ENCODE measurements at places on chromosomes 2 and 18. TPM values are rescaled to one million over a fixed set of nuclear protein-coding genes. Genes with fewer than 3 reads are reported as not detected.

DNA sequence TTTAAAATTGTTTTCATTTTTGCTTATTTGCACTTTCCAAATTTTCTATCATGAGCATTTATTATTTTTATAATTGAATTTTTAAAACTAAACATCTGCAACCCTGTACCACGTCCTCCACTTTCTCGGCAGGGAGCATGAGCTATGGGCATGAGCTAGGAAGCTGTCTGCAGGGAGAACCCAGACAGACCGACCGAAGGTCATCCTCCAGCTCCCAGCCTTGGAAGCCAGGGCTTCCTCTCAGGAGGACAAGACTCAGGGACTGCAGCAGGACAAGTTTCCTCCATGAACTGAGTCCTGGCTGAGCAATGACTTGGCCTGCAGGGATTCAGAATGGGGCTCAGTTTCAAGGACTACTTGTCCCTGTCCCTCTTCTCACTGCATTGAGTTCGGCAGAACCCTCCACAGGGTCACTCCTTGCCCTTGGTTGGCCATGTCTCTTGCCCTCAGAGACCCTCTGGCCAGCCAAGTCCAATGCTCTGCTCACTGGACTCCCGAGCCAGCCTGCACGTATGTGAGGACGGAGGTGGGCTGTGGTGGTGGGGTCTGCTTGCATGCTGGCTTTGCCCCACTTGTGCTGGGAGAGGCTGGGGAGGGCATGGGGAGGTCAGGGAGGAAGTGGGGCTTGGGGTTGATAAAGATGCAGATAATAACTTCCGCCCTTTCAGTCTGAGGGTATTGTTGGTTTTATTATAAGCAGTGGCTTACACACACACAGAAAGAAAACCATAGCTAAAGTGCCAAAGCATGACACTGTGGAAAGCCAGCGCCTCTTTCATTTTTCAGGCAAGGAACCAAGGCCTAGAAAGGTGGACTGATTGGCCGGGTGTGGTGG lies 6.6 kb downstream of the NMUR1 start:
- no peak for DNase-seq
- H3K4me3 ChIP-seq: no peak overlapping the region
- no peak overlapping the region for H3K27ac ChIP-seq

DNA sequence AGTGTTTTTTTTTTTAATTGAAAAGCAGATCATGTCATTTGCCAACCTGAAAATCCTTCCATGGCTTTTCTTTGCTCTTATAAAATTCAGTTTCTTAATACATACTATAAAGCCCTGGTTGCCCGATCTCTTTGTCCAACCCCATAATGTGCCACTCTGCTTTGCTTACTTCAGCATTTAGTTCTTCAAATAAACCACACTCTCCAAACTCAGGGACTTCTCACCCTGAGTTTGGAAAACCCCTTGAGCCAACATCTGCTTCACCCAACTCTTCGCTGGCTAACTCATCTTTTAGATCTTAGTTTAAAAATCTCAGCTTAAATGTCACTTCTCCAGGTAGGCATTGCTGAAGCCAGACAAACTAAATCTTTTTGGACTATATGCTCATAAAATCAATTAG lies 1.3 kb upstream of the STAT1 start:
- no peak overlapping the region for H3K27ac ChIP-seq
- no peak overlapping the region for H3K4me3 ChIP-seq
- H3K27me3 ChIP-seq: no peaks in the 10 kb centered on the region
- H3K4me1 ChIP-seq: no peaks in the 10 kb centered on the region

The NIF3L1 gene
- total RNA-seq: 15.8 TPM

The LYG2 gene
- not detected for total RNA-seq

The GALNT13 gene
- total RNA-seq: 0.78 TPM

The STAT4 gene
- 7.7 TPM for total RNA-seq

GRCh38 chr2:215918901-215919599 lies 94.3 kb downstream of the MREG start:
- H3K4me3 ChIP-seq: no peak overlapping the region
- H3K36me3 ChIP-seq: no peaks in the 10 kb centered on the region
- H3K4me1 ChIP-seq: no peaks in the 10 kb centered on the region
- H3K27ac ChIP-seq: no peak overlapping the region

GRCh38 chr2:100741880-100742276 lies 78.1 kb upstream of the NPAS2 start:
- H3K4me1 ChIP-seq: peaks cover 3% of the 10 kb centered on the region
- no peak overlapping the region for H3K27ac ChIP-seq
- no peak overlapping the region for H3K4me3 ChIP-seq
- no peak for DNase-seq
- no peaks in the 10 kb centered on the region for H3K27me3 ChIP-seq

The FOXI3 gene
- not detected for total RNA-seq

GRCh38 chr2:27573452-27573851 lies 9.4 kb upstream of the ZNF512 start:
- H3K4me1 ChIP-seq: no peaks in the 10 kb centered on the region
- no peak overlapping the region for H3K27ac ChIP-seq
- no peaks in the 10 kb centered on the region for H3K27me3 ChIP-seq
- DNase-seq: no peak
- no peaks in the 10 kb centered on the region for H3K36me3 ChIP-seq

DNA sequence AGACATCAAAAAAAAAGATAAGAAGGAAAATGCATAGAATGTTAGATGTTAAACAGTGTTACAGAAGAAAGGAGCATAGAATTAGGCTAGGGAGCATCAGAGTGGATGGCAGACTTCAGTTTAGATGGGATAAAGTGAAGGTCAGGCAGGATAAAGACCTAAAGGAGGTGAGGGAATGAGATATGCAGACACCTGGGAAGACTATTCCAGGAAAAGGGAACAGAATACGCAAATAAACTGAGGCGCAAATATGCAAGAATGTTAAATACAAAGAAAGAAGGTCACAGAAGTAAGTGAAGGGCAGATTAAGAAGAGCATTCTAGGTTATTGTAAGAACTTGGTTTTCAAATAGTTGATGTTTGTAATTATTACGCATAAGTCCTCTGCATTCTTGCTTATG lies 116.3 kb upstream of the REG3A start:
- no peaks in the 10 kb centered on the region for H3K4me1 ChIP-seq
- H3K27me3 ChIP-seq: no peaks in the 10 kb centered on the region
- no peak for DNase-seq
- H3K4me3 ChIP-seq: no peak overlapping the region

The CYS1 gene
- total RNA-seq: 13.9 TPM

DNA sequence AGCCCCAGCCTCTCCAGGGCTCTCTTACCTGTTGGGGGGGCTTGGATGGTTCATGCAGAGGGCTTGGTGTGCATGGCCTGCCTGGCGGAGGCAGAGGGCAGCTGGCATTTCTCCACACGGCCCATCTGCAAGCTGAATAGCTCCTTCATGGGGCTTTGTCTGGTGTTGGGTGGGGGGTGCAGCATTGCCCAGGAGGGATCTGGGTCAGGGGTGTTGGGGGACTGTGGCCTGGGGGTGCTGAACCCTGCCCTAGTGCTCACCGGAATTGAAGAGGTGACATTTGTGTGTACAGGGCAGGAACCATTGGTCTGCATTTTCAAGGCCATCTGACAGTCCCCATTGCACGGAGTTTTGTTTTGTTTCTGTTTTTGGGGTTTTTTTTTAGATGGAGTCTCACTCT lies 58.8 kb upstream of the HAAO start:
- H3K27ac ChIP-seq: no peak overlapping the region
- no peaks in the 10 kb centered on the region for H3K36me3 ChIP-seq
- H3K27me3 ChIP-seq: no peaks in the 10 kb centered on the region
- H3K4me1 ChIP-seq: no peaks in the 10 kb centered on the region

DNA sequence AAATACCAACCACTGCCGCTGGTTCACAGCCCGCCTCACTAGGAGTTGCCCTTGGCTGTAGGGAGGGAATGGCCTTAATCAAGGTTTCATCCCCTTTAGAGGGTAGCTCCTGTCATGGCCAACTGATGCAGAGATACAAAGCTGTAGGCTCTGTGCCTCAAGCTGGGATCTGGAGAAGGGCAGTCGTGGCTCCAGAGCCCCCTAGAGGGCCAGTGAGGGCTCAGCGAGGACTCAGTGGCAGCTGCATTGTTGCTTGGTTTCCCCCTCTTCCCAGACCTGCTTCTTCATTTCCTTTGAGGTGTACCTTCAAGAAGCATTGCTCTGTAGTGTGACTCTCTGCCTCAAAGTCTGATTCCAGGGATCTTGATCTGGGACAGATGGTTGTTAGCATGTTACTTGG lies 302.1 kb downstream of the LPIN1 start:
- DNase-seq: no peak
- H3K27ac ChIP-seq: no peak overlapping the region
- no peak overlapping the region for H3K4me3 ChIP-seq
- H3K4me1 ChIP-seq: no peaks in the 10 kb centered on the region
- no peaks in the 10 kb centered on the region for H3K27me3 ChIP-seq
- no peaks in the 10 kb centered on the region for H3K36me3 ChIP-seq

GRCh38 chr18:46894124-46894523 lies 23.2 kb downstream of the PIAS2 start:
- DNase-seq: no peak
- no peaks in the 10 kb centered on the region for H3K27me3 ChIP-seq
- no peak overlapping the region for H3K27ac ChIP-seq
- H3K4me1 ChIP-seq: no peaks in the 10 kb centered on the region

The SCN7A gene
- total RNA-seq: 5.0 TPM

- no peak overlapping the region for H3K27ac ChIP-seq
- no peaks in the 10 kb centered on the region for H3K4me1 ChIP-seq
- H3K4me3 ChIP-seq: no peak overlapping the region
- no peaks in the 10 kb centered on the region for H3K27me3 ChIP-seq
Measured at GRCh38 chr2:221254299-221254698, 317.8 kb downstream of the EPHA4 start.

DNA sequence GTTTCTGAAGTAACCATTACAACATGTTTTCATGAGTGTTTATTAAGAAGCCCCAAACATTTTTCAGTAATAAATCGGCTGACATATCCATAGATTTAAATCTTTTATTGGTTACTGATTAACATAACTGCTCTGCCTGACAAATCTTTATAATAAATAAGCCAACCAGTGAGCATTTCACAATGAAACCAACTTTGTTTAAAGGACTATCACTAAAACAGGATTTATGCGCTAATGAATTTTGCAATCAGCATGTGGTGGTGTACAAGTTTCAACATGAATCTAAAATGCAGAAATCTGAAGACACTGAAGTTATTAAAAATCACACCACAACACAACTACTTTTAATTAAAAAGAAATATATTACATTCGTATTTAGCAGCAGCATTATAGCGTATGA lies 166.7 kb downstream of the MEIS1 start:
- no peaks in the 10 kb centered on the region for H3K4me1 ChIP-seq
- H3K27me3 ChIP-seq: no peaks in the 10 kb centered on the region
- H3K4me3 ChIP-seq: no peak overlapping the region
- no peak for DNase-seq
- H3K27ac ChIP-seq: no peak overlapping the region
- H3K36me3 ChIP-seq: no peaks in the 10 kb centered on the region

The FAM228A gene
- 3.9 TPM for total RNA-seq

DNA sequence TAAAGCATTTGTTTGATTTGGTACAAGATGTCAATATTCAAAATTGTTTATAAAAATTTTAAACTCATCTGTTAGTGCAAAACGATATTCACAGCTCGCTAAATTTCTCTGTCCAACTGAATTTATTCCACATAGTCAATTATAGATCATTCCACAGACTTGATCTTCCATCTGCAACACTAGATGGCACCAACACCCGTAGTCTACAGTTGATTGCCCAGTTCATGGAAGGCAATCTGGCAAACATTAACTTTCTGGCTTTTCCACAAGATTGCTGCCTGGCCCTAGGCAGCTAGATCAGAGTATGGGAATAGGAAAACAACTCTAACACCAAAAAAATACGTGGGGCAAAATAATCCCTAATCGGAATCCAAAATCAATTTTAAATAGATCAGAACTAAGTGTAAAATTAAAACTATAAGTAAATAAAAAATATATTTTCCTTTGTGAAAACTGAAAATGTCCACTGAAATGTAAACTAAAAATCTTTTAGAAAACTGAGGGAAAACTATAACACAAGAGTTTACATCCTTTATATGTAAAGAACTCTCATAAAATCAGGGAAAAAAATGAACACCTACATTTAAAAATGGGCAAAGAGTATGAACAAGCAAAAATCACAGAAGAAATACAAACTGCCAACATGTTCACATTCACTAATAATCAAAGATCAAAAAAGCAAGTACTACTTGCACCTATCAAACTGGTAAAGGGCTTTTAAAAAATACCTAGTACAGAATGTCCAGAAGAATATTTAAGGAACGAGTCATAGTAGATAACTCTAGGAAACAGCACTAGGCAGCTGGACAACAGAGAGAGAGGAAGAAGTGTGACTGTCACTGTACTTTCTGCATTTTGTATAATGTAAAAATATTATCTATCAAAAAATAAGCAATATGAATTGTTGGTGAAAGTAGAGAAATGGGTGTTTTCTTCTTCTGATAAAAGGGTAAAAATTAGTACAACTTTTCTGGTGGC lies 35.0 kb downstream of the RTN4 start:
- no peaks in the 10 kb centered on the region for H3K4me1 ChIP-seq
- no peaks in the 10 kb centered on the region for H3K27me3 ChIP-seq
- no peak for DNase-seq

DNA sequence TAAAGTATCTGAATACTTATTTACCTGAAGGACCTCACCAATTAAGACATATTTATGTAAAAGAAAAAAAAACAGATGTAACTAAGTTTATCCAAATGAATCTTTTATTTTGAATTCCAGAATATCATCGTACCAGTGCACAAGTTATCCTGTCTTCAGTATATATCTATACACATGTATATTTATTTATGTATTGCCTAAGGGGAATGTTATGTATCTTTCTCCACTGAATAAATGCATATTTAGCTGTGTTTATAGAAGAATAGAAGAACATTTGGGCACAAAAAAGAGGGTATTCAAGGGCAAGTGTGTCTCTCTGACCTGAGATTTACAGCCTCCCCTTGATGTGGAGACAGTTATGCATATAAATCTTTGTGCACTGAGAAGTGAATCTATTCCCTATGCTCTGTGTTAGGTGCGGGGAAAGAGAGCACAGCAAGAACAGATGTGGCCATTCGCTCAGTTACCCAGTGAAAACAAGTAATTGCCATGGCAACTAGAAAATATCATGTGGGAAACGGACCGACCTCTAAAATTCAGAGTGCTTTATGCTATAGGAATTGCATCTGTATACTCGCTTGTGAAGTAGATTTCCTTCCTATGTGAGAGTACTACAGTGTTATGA lies 39.5 kb upstream of the ASXL3 start:
- H3K27ac ChIP-seq: no peak overlapping the region
- H3K27me3 ChIP-seq: no peaks in the 10 kb centered on the region
- no peaks in the 10 kb centered on the region for H3K36me3 ChIP-seq
- no peak overlapping the region for H3K4me3 ChIP-seq

The CPO gene
- total RNA-seq: 0.58 TPM

- H3K36me3 ChIP-seq: no peaks in the 10 kb centered on the region
- H3K4me1 ChIP-seq: peaks cover 1% of the 10 kb centered on the region
- no peak overlapping the region for H3K27ac ChIP-seq
- H3K27me3 ChIP-seq: no peaks in the 10 kb centered on the region
- H3K4me3 ChIP-seq: no peak overlapping the region
Measured at GRCh38 chr2:239956818-239957261, 68.3 kb downstream of the NDUFA10 start.

DNA sequence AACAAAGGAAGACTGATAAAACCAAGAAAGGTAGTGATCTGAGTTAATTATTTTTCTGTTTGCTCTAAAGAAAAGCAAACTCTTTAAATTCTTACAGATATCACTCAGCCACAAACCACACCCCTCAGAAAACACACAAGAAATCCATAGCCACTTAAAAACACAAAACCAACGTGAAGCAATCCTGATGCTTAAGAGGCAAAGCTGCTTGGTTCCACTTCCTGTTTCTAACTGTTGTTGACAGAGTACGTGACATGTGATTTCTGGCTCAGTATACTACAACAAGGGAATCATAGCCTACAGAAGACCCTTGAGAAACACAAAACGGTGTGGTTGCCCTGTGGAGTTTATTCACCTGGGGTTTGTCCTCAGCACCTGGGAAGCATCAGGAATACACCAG lies 240.9 kb upstream of the APCDD1 start:
- H3K4me1 ChIP-seq: no peaks in the 10 kb centered on the region
- no peak overlapping the region for H3K4me3 ChIP-seq
- H3K27ac ChIP-seq: no peak overlapping the region

The DHRS9 gene
- total RNA-seq: 0.52 TPM
